ENCODE measurements at places on chromosomes 4 and X.

GRCh38 chr4:37441231-37442061 lies 196.9 kb downstream of the NWD2 start:
- no peak for DNase-seq

GRCh38 chrX:150680974-150681373 lies 12.2 kb upstream of the MTMR1 start:
- no peak for DNase-seq

- DNase-seq = no peak
Observed at GRCh38 chrX:41245641-41246040, 88.3 kb upstream of the DDX3X start.

DNA sequence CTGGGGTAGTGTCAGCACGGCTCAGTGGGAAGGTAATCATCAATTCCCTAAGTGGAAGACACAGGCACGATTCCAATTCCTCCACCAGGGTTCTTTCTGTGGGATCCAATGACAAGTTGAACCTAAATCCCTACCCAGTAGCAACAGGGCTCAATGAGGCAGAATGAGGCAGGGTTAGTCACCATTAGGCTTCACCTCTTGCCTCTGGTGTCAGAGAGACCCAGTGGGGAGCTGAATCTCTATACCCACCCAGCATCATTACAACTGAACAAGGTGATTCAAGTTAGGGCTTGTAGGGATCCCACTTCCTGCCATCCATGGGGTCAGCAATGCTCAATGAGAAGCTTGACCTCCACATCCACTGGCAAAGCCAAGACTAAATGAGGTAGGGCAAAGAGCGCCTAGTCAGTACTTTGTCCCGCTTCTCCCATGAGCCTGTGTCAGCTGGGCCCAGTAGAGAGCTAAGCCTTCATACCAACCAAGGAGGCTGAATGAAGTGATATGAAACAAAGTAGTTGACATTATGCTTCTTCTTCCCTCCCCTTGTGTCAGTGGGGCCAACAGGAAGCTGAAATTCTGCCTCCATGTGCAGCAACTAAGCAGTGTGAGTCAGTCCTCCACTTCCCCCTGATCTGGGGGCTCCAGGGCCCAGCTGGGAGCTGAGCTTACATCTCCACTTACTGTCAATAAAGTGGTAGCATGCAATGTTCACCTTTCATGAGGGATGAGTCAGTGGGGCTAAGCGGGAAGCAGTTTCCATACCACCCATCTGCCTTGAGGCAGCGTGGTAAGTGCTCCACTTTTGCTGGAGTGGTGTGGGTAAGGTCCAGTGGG lies 36.4 kb upstream of the RBM41 start:
- no peak for DNase-seq

DNA sequence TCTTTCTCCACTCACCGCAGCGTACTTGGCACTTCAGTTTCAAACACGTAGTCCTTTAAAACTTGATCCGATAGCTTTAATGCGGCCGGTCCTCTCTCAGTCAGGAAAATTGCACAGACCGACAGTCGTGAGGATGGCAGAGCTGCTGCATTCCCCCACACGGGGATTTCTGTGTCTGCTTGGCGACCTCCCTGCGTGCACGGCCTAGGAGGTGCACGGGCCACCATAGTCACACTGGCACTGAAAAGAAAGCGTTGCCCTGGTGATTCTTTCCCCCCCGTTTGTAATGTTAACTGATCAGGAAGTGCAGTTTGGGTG lies 10.3 kb downstream of the AKAP17A start:
- no peak for DNase-seq
